NCI-H1092 (cell line): ENCODE measurements at places on chromosomes 6 and 20.
A peak's percentile ranks its signal among the peaks of the same experiment; 100 is the strongest.

GRCh38 chr6:43013843-43014433 is at the start of the genes KLHDC3 and MEA1:
KLHDC3 (plus strand) TSS chr6:43014249; CDS start chr6:43017193, 2,944 bp downstream.
MEA1 (minus strand) TSS chr6:43013946; CDS start chr6:43013813, 133 bp downstream.
- DNase-seq, result peak; percentile 100

DNA sequence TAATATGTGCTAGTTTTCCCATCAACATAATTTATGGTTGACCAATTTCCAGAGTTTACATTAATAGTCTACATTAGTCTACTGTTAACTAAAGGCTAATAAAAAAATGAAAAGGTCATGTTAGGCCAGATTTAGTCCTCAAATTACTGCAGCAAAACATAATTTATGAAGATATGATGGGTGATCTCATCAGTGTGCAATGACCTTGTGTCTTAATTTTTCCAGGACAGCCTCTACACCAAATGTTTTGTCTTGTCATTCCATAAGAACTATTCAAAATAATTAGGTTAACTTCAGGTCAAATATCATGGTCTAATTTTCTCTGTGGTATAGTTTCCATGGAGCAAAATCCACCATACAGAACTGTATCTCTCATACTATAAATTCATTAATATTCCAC is 234.2 kb downstream of the COL12A1 start:
- DNase-seq, result no peak

- no peak for DNase-seq
These were observed 170.9 kb downstream of the DTNBP1 start for GRCh38 chr6:15491986-15492269.

DNA sequence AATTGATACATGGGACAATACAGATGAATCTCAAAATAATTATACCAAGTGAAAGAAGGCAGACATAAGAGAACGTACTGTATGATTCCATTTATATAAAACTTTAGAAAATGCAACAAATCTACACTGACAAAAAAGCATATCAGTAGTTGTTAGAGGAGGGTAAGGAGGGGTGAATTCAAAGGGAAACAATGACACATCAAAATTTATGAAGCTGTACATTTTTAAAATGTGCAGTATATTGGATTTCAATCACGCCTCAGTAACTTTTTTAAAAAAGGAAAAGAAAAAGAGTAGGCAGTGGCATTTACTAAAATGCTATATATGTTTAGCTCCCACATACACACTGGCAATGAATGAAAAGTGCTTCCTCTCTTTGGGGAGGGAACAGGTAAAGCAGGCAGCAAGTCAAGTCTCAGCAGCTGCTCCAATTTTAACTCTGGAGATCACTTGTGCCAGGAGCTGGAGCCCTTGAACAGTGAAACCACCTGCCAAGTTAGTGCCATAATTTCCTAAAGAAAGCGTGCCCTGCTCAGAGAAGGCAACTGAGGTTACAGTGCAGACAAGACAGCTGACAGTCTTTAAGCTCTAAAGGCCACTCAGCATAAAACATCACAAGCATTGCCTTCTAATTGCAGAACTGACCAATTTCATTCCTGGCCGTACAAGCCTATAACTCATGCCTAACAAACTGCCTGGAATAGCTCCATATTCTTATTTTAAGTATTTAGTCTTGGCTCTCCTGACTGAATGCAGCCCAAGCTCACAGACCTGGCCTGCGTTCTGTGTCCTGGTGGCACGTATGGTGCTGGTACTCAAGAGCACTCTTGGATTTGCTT is 10.9 kb downstream of the FKBP1A start:
- DNase-seq, result peak; percentile 7

DNA sequence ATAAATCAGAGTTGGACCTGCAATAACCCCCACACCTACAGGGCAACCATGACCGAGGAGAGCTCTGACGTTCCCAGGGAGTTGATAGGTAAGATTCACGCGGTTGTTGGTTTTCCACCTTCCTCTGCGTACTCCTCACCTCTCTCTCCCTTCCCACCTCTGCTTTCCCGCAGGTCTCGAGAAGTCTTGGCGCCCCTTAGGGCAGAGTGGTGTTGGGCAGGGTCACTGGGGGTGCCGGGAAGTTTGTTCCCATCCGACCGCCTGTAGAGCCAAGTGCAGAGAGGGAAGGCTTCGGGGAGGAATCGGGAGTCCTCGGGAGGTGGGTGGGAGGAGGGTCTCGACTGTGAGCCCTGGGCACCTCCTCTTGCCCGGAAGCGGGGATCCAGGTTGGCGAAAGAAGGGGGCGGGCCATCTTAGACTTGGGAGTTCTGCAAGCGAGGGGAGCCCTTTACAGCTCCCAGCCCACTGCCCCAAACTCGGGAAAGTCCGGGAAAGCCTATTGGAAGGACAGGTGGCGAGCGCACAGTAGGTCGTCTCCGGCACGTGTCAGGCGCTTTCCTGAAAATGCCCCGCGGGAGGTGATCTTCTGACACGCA is 672 bp downstream of the CARMIL1 start:
- DNase-seq, result no peak

DNA sequence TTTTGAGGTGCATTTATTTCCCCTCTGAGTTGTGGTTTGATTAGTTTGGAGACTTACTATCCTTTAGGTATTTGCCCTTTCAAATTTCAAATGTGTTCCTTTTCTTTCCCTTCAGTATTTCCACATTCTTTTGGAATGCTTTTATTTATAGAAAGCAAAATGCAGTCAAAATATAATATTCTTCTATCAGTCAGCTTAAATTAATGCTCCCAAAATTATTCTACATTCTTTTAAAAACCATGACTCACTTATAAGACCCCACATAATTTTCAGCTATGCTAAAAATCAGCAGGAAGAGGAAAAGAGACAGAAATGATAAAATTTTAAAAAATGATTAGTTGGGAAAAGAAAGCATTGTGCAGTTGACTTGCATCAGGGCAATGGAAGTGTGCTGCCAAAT is 180.0 kb upstream of the SMLR1 start:
- no peak for DNase-seq

GRCh38 chr6:26222571-26222970 is 135.3 kb downstream of the HFE start:
- no peak for DNase-seq

- no peak for DNase-seq
These were observed 30.3 kb upstream of the OCSTAMP start for GRCh38 chr20:46580613-46581205.

DNA sequence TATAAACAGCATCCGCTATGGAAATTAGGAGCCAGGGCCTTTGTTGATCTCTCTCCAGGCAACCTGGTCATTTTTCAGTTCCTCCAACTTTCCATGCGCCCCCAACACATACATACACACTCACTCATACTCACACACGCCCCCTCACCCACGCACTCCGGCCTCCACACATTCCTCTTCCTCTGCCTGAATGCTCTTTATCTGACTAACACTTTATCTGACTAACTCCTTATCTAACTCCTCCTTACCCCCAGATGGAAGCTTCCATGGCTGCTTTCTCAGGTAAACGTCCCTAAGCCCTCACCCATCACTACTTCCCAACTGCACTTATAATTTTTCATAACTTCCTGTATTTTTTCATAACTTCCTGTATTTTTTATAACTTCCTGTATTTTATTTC is 17.4 kb downstream of the CASS4 start:
- DNase-seq, result no peak

DNA sequence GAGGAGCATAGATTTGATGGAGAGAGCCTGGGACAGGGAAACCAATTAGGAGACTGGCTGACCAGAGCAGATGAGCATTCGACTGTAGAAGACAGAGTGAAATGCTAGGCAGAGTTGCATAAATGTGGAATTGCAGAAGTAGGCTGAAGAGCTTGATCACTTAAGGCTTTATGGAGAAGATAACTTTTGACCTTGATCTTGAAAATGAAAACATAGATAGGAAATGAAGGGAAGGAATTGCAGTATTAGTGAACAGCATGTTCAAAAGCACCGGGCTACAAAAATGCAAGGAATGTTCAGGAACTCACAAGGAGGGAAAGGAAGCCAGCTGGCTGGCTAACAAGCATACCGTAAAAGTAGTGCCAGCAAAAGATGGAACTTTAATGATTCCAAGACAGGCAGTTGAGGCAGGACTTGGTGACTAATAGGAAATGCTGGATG is 20.5 kb upstream of the LTV1 start:
- no peak for DNase-seq

DNA sequence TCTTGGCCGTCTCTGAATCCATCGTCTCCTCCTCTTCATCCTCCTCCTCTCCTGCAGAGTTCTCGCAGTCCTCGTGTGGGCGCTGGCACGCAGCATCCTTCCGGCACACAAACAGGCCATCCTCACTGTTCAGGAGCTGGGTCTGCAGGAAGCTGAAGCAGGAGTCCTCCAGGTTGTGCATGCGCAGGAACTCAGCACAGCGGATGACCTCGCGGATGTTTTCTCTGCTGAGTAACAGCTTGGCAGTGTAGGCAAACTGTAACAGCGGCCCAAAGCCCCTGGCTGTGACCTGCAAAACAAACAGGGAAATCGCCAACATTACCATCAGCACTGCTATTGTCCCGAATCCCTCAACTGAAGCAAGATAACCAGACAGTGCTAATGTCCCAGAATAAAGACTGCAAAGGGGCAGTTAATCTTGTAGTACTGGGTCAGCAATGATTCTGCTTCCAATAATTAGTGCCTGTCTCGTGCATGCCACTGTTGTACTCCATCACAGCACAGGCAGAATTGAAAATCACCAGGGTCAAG is 57.4 kb downstream of the GJA10 start:
- DNase-seq, result no peak

GRCh38 chr20:32456869-32457478 is 98.8 kb downstream of the ASXL1 start:
- no peak for DNase-seq

- DNase-seq, result no peak
These were observed 627.5 kb downstream of the PRKN start for GRCh38 chr6:162100096-162100495.

DNA sequence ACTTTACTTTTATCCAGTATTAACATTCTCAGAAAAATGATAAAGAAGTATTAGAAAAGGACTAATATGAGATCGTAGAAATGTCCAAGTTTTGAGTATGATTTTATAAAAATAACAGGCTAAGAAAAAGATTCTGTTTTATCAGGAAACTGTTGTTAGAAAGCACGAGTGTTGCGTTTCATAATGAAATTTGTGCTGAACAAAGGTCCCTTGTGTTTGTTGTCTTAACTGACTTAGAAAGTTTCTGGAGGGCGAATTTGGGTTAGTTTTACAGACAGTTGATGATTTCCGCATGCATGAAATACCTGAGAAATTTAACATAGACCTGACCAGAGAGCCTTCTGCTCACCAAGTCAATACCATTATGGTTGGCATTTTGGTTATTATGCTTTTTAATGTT is 136.0 kb downstream of the FNDC1 start:
- no peak for DNase-seq

DNA sequence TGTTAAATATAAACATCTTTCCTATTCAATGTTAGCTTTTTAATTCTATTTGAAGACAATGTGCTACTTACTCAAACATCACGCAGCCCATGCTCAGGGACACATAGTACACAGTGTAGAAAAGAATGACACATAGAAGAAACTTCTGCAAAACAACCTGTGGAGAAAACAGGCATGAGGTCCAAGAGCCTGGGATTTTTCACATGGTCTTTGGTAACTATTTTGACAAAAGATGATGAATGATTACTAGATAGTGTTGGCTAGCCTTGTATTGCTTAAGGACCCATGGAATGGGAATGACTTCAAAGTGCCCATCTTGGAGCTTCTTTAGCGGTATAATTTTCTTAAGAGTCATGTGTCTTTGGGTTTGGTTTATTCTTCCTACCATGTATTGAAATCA is 15.4 kb downstream of the TMEM244 start:
- DNase-seq, result no peak

DNA sequence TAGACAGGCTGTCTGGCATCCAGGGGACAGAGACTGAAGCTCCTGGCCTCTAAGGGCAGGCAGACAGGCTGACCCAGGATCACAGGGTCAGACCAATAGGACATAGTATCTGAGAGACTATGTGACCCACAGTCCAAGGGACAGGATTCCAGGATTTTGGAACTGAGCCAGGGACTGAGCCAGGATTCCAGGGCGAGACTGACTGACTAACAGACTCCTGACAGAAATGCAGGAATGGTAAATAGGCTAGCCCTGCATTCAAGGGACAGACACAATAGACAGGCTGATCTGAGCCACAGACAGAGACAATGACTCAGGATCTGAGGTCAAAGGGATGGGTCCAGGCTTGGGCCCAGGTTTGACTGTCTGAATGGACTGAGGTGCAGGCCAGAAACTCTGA is 19.8 kb downstream of the XKR7 start:
- no peak for DNase-seq

- DNase-seq, result peak; percentile 26
These were observed 257.4 kb downstream of the PLCB1 start for GRCh38 chr20:8389381-8390036.

GRCh38 chr6:33781131-33781975 is 7.6 kb downstream of the LEMD2 start:
- DNase-seq, result no peak

GRCh38 chr6:87066449-87067333 is 28.2 kb downstream of the CGA start:
- DNase-seq, result peak; percentile 6

DNA sequence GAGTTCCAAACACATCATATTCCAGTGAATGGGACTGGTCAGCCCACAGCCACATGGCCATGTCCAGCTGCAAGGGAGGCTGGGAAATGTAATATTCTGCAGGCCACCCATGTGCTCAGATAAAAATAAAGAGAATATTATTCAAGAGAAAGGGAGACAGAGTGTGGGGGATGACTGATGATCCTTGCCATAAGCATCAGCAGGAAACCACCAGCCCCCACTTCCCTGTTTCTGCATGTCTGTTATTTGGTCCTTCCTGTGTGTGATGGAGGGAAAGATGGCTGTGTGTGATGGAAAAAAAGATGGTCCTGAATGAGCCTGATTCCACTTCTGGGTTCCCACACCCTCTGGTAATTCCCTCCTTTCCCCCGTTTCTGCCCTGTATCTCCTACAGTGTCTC is 13.1 kb upstream of the RSPO4 start:
- DNase-seq, result no peak

DNA sequence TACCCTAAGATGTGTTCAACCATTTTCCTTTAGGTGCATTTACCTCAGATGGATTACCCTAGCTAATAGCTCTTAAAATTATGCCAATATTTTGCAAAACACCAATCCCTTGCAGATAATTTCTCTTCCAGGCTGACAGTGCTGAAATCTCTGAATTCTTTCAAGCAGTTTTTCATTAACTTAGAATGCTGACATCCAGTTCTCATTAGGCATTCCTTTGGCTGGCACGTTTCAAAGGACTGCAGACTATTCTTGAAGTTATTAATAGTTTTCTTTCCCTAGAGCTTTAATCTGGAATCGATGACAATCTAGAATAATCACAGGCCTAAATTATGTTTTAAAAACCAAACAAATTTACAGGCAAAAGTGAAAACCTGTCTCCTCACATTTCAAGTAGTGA is 68.3 kb downstream of the SMLR1 start:
- no peak for DNase-seq

DNA sequence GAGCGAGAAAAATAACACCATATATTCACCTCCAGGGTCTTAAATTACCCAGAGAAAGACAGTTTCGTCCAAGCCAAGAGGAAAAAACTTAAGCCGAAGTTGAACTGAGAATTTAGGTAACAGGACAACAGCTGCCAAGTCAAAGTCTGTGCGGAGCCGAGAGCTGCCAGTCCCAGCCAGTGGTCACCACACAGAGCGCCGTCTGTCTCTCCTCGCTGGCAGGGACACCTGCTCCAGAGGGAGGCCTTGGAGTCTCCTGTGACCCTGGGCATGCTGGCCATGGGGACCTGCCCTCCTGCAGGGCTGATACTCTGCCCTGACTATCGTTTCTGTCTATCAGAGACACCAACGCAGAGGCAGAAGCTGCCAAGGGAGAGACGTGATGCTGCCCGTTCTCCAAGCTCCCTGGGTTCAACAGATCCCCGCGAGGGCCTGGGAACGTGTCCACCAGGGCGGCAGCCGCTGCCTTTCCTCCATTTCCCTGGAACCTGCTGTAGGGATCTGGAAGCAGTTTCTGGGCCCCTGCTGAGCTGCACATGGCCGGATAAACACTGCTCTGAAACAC is 341.3 kb downstream of the SMOC2 start:
- no peak for DNase-seq
